ENCODE measurements at places on chromosomes 12 and 14. TPM values are rescaled to one million over a fixed set of nuclear protein-coding genes. Genes with fewer than 3 reads are reported as not detected.

GRCh38 chr14:81332725-81333124 lies 67.4 kb downstream of the STON2 start:
- H3K27ac ChIP-seq = no peak overlapping the region
- no peaks in the 10 kb centered on the region for H3K36me3 ChIP-seq
- DNase-seq = no peak
- no peaks in the 10 kb centered on the region for H3K27me3 ChIP-seq
- peaks cover 26% of the 10 kb centered on the region for H3K4me1 ChIP-seq
- H3K4me3 ChIP-seq = no peak overlapping the region

- H3K27me3 ChIP-seq = no peaks in the 10 kb centered on the region
- H3K27ac ChIP-seq = peak overlapping the region; percentile 74
- DNase-seq = no peak
- peaks cover 52% of the 10 kb centered on the region for H3K4me1 ChIP-seq
These were observed 541 bp downstream of the GOLT1B start for GRCh38 chr12:21502164-21502496.

DNA sequence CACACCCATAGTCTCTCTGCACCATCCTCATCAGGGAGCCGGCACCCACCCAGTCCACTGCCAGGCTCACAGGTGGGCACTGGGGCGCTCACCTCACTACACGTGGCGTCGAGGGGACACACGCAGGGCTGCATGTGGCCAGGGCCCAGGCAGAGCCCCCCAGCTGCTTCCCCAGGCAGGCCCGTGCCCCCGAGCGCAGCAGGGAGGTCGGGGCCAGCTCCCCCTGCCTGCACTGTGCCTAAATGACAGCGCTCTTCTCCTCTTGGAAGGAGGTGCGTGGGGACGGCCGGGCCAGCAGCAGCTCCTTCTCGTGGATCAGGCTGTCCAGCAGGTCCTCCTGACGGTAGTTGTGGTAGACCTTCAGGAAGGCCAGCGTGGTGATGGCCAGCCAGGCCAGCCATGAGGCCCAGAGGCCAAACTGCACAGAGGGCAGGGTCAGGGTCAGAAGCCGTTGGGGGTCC lies 11.3 kb downstream of the TMEM179 start:
- H3K36me3 ChIP-seq = no peaks in the 10 kb centered on the region
- no peaks in the 10 kb centered on the region for H3K27me3 ChIP-seq
- DNase-seq = no peak
- no peak overlapping the region for H3K27ac ChIP-seq
- H3K4me3 ChIP-seq = no peak overlapping the region

DNA sequence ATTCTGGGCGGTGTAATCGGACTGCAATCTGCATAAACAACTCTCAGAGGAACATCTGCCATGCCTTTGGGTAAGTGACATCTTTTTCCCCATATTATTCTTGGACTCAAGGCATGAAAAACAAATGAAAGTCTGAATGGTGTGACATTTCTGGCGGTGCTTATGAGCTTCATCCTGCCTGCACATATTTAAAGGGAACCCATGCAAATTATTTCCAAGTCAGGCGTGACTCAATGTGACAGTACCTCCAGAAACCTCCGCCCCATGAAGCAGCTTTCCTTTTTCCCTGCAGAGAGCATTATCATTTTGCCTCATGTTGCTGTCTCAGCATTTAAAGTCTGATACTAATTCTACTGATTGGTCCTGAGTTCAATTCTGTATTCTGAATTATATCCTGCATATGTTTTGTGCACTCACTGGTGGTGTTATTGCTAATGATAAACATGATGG lies 585.4 kb downstream of the SNAPC1 start:
- no peaks in the 10 kb centered on the region for H3K27me3 ChIP-seq
- H3K4me1 ChIP-seq = no peaks in the 10 kb centered on the region
- no peak overlapping the region for H3K4me3 ChIP-seq

The GZMH gene
- not detected for total RNA-seq

GRCh38 chr14:59200195-59200594 lies 11.7 kb downstream of the DAAM1 start:
- no peaks in the 10 kb centered on the region for H3K27me3 ChIP-seq
- H3K4me3 ChIP-seq = no peak overlapping the region
- peak overlapping the region; percentile 37 for H3K27ac ChIP-seq

All from vagina (tissue), 2 donors.